ENCODE measurements at places on chromosomes 2 and 18. TPM values are rescaled to one million over a fixed set of nuclear protein-coding genes. Genes with fewer than 3 reads are reported as not detected.
A peak's percentile ranks its signal among the peaks of the same experiment; 100 is the strongest.

DNA sequence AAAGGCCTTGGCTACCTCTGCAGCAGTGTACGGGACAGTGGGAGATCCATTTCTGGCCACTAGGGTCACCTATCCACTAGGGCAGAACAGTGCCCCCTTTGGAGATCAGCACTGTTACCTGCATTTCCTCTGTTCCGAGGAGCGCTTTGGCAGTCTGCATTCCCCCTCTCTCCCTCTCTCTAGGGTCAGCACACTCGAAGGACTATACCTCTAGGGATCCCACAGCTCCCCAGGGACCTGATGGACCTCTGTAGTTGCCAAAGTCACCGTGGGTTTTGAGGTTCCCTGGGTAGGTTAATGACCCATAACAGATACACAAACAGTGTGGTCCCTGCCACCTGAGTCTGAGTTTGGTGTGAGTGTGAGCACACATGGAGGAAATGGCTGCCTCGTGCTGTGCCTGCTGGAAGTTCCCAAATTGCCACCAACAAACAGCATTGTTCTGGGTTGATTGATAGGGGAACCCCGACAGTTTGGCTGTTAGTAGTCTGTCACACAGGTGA is 99.8 kb upstream of the VWC2L start:
- DNase-seq, result no peak
- no peaks in the 10 kb centered on the region for H3K36me3 ChIP-seq
- no peak overlapping the region for H3K4me3 ChIP-seq
- no peaks in the 10 kb centered on the region for H3K4me1 ChIP-seq

MREG gene
- 15.7 TPM for total RNA-seq

DNA sequence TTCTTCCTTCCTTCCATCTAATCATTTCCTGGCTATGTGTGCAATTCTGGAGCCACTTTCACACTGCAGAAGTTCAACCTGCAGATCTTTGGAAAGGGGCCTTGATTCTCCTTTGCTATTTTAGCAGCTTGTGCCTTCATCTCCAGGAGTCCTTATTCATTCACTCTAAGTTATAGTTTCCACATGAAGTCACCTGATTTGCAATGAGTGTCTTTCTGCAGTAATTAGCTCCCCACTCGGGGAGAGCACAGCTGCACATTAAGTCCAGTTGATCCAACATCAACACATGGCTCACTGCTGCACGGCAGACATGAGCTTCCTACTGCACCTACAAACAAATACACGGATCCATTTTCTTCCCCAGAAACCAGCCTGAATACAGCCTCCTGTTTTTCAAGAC is 323.1 kb upstream of the TNP1 start:
- no peak overlapping the region for H3K4me3 ChIP-seq
- H3K27me3 ChIP-seq, result peaks cover 1% of the 10 kb centered on the region
- no peak overlapping the region for H3K27ac ChIP-seq
- DNase-seq, result no peak
- H3K36me3 ChIP-seq, result no peaks in the 10 kb centered on the region

DNA sequence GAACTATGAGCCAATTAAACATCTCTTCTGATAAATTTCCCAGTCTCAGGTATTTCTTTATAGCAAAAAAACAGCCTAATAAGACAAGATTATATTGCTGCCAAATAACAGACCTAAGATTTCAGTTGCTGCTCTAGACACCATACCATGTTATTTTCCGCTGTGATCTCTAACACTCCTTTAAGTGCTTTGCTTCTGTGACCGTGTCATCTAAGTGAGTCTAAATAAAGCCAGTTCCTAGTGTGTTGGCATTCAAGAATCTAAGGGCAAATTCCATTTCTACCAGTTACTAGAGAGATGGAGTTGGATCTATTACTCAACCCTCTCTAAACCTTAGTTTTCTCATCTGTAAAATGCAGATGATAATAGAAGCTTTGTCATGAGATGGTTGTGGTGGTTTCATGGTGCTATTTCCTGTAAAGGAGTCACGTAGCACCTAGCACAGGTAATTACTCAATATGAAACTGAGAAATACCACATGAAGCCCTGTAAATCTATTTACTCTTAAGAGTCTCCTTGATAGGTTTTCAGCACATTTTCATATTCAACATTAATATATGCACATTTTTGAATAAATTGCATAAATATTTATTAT is 40.5 kb downstream of the SPHKAP start:
- no peaks in the 10 kb centered on the region for H3K27me3 ChIP-seq
- no peak overlapping the region for H3K4me3 ChIP-seq
- H3K4me1 ChIP-seq, result peaks cover 5% of the 10 kb centered on the region
- H3K36me3 ChIP-seq, result no peaks in the 10 kb centered on the region
- no peak overlapping the region for H3K27ac ChIP-seq

DNA sequence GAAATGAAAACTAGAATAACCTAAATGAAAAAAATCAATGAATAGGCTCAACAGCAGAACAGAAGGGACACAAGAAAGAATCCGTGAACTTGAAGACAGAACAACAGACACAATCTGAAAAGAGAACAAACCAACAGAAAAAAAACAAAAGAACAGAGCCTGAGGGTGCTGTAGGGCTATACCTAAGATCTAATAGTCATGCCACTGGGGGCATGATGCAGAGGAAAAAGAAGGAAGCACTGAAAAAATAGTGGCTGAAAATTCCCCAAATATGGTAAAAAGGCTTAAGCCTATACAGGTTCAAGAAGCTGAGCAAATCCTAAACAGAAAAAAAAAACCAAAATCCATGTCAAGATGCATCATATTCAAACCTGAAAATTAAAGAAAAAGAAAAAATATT is 50.3 kb downstream of the KANSL3 start:
- H3K36me3 ChIP-seq, result peaks cover 62% of the 10 kb centered on the region
- H3K4me3 ChIP-seq, result no peak overlapping the region
- no peak for DNase-seq
- H3K4me1 ChIP-seq, result peaks cover 31% of the 10 kb centered on the region
- no peak overlapping the region for H3K27ac ChIP-seq

- no peak overlapping the region for H3K27ac ChIP-seq
- H3K4me1 ChIP-seq, result no peaks in the 10 kb centered on the region
- DNase-seq, result no peak
- no peaks in the 10 kb centered on the region for H3K36me3 ChIP-seq
- no peaks in the 10 kb centered on the region for H3K27me3 ChIP-seq
These were observed 173.5 kb upstream of the AGAP1 start for GRCh38 chr2:235320326-235320725.

KIAA2012 gene
- total RNA-seq, result not detected

- no peak overlapping the region for H3K4me3 ChIP-seq
- no peak for DNase-seq
- no peak overlapping the region for H3K27ac ChIP-seq
- H3K36me3 ChIP-seq, result no peaks in the 10 kb centered on the region
These were observed 488.3 kb downstream of the CCDC85A start for GRCh38 chr2:56671973-56672569.

CDH2 gene
- total RNA-seq, result 0.07 TPM

FOXD4L1 gene
- total RNA-seq, result 0.14 TPM

- H3K27me3 ChIP-seq, result no peaks in the 10 kb centered on the region
- H3K36me3 ChIP-seq, result peaks cover 3% of the 10 kb centered on the region
- no peak overlapping the region for H3K4me3 ChIP-seq
- H3K27ac ChIP-seq, result no peak overlapping the region
These were observed 59.1 kb downstream of the ARL4C start for GRCh38 chr2:234437642-234438304.

DNA sequence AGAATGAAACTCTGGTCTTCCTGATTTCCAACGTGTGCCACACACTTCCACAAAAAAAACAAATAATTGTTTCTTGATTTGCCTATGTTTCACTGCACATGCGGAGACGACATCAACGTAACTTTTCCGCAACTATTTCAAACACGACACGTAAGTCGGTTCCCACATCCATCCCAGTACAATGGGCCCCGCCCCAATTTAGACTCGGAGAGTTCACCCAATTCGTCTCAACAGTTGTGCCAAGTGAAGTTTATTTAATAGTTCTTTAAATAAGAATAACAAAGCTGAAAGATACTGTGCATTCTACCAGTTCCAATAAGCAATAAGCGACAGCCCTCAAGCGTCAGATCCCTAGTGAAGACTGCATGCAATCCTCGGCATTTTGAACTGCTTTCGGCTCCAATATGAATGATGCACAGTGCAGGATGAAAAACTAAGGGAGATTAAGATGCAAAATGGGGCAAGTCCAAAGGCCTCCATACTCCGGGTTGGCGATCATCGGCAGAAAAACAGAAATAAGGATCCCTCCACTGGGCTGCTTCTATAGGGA is 664 bp downstream of the CCT4 start:
- no peaks in the 10 kb centered on the region for H3K27me3 ChIP-seq
- DNase-seq, result no peak
- peak overlapping the region; percentile 96 for H3K4me3 ChIP-seq
- H3K36me3 ChIP-seq, result peaks cover 47% of the 10 kb centered on the region

GRCh38 chr2:85731606-85732005 is 22.2 kb upstream of the ATOH8 start:
- H3K4me1 ChIP-seq, result peaks cover 9% of the 10 kb centered on the region
- H3K27ac ChIP-seq, result no peak overlapping the region
- peaks cover 21% of the 10 kb centered on the region for H3K27me3 ChIP-seq
- no peaks in the 10 kb centered on the region for H3K36me3 ChIP-seq

C18orf63 gene
- not detected for total RNA-seq

FAP gene
- not detected for total RNA-seq

TNFAIP6 gene
- not detected for total RNA-seq

DNA sequence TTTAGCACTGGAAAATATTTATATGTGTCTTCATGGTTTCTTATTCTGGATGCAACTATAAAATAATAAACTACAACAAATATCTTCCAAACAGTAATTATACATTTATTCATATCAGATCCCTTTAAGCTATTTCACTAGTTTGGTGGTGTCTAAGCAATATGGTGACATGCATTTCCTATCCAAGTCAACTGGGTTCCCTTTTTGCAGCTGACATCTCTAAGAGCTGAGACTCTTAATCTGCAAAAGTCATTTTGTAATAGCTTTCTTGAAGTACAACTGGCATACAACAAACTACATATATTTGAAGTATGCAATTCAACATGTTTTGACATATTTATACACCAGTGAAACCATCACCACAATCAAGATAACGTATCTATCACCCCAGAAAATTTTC is 59.9 kb upstream of the SLC1A4 start:
- no peak for DNase-seq
- H3K27ac ChIP-seq, result no peak overlapping the region
- no peak overlapping the region for H3K4me3 ChIP-seq
- peaks cover 19% of the 10 kb centered on the region for H3K36me3 ChIP-seq
- peaks cover 12% of the 10 kb centered on the region for H3K27me3 ChIP-seq
- peaks cover 18% of the 10 kb centered on the region for H3K4me1 ChIP-seq

DNA sequence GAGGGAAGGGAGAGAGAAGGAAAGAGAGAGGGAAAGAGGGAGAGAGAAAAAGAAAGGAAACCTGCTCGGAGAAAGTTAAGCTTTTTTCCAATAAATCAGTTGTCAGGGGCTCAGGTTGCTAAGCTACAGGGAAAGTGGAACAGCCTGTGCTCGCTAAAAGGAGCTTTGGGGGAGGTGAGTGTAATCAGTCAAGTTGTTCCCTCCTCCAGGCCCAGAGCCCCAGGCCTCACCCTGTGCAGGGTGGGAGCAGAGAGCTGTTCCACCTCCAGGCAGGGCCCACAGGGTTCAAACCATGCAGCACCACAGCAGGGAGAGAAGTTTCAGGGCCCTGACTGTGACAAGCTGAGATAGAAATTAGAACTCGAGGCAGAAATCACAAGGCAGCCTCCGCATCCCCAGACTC is 56.4 kb upstream of the PPP1CB start:
- no peak overlapping the region for H3K27ac ChIP-seq
- no peaks in the 10 kb centered on the region for H3K27me3 ChIP-seq
- no peaks in the 10 kb centered on the region for H3K4me1 ChIP-seq
- H3K4me3 ChIP-seq, result no peak overlapping the region
- H3K36me3 ChIP-seq, result no peaks in the 10 kb centered on the region
- no peak for DNase-seq

Data from activated T-helper 2 cell treated with anti-CD3 and anti-CD28 coated beads, Interferon-gamma antibody, Interleukin-2, Interleukin-4, amounts not matched to agents 10 μg/mL and 5 μg/mL and 100 μg/mL, durations not matched to agents 14 hours and 24 hours and 36 hours (primary cell).